ENCODE measurements at places on chromosomes 11 and 22.

- no peak for DNase-seq
Measured at GRCh38 chr11:114154271-114155047, 94.9 kb downstream of the ZBTB16 start.

DNA sequence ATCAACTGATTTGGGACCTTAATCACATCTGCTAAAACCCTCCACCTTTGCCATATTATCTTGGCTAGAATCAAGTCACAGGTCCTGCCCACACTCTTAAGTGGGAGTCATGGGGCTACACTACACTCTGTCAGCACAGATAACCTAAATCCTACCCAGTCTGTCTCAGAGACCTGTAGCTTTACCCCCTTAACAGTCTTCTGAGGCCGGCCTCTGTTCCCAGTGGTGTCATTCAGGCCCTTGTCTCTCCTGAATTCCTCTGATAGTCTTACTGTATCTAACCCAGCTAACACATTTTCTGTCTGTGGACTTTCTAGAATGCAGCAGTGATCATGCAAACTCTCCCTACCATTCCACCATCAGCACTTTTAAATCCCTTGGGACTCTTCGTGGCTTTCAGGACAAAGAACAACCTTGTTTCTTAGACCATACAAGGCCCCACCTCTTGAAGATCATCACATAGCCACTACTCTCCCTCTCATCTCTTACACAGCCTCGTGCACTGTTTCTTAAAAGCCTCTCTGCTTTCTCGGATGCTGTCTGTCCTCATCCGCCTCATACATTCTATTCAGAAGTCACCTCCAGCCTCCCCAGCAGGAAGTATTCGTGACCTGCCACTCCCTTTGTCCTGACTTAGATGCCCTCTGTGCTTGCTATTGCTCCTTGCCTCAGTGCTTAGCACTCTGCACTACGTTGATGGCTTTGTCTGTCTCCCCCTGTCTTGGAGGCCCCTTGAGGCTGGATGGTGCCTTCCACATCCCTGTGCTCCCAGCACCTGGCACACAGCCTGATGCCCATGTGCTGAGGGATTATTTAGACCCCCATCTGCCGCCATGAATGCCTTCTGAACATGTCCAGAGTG lies 57.9 kb downstream of the PANX1 start:
- no peak for DNase-seq

DNA sequence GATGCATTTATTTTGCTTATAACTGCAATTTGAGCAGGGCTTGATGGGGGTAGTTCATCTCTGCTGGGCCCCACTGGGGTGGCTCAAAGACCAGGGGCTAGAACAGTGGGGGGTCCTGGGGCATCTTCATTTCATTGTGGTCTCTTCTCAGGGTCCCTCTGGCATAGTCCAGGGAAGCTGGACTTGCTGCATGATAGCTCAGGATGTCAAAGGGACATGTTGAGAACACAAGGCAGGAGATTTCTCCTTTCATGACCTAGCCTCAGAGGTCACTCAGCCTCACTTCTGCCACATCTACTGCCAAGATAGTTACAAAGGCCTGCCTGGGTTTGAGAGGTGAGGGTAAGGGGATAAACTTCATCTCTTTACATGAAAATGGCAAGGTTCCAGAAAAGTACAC lies 89.5 kb downstream of the CWC15 start:
- no peak for DNase-seq

- DNase-seq = no peak
Measured at GRCh38 chr11:118175993-118176777, at the start of gene SCN2B. Gene SCN2B, minus strand, starts transcription at chr11:118176639. Its CDS starts 208 bp downstream, at chr11:118176431.

- DNase-seq = no peak
Measured at GRCh38 chr11:22670830-22671229, 4.4 kb downstream of the GAS2 start.

DNA sequence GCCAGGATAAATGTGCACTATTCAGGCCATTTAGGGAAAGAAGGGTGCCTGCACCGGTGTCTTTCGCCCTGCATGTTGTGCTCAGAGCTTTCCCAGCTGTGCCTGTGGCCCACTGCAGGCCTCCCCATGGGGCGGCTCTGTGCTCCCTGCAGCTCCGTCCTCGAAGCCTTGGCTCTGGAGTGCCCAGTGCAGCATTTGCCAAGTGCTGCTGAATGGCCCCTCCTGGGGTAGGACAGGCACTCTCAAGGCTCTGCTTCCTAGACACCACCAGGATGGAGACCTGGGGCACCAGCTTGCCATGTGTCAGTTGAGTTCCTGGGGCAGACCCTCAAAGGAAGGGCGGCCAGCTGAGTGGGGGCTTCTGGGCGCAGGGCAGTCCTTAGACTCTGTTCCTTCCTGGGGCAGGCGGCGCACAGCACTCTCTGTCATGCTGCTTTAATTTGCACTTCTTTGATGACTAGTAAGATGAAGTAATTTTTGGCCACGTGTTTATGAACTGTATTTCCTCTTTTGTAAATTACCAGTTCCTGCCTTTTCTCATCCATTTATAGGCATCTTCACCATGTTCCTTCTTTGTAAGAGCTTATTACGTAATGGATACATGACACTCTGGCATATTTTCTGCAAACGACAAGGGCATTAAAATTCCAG lies 32.1 kb upstream of the GNB1L start:
- peak; percentile 57 for DNase-seq

- no peak for DNase-seq
Measured at GRCh38 chr11:111573821-111574249, 28.4 kb upstream of the SIK2 start.

DNA sequence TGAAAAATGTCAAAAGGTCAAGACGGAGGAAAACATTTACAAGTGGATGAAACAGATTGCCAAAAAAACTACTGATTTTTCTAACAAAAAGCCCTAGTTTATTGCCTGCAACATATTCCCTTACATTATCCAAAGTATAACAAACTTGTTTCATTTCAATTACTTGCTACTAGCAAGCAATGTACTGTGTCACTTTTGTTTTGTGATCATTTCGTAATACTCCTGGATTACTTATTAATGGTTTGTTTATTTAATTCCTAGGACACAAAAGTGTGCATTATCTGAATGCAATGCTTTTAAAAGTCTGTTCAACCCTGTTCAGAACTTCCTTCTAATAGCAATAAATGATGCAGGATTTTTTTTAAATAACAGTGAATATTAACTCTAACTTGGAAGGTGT lies 50.9 kb downstream of the CCDC34 start:
- DNase-seq = no peak

DNA sequence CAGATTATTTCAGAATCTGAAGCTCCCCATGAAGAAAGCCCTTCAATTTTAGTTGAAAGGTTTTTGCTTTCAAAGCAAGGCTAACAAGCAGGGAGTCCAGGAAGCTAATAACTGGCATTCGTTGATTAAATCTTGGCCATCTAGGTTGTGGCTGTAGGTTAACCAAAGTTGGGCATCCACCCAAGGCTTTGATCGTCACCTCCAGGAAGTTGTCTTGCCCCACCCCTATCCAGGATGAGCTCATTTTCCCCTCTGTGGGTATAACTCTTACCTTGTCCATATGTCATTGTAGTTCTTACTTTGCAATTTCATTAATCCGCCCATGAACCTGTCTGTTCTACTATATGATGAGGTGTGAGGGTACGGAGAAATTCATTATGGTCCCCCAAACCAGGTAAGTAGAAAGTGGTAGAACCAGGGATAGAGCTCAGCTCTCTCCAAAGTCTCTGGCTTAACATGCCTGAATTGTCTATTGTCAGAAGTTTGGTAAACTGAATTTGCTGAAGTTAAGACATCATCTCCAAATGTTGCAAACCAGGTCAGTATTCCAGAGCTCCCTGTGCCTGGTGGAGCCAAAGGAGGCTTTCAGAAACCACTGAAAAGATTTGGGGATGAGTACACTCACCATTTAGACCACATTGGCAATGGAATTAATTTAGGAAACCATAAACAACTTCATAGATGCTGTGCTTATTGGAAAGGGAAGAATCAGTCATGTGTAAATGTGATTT lies 97.1 kb downstream of the CD44 start:
- DNase-seq = peak; percentile 84

DNA sequence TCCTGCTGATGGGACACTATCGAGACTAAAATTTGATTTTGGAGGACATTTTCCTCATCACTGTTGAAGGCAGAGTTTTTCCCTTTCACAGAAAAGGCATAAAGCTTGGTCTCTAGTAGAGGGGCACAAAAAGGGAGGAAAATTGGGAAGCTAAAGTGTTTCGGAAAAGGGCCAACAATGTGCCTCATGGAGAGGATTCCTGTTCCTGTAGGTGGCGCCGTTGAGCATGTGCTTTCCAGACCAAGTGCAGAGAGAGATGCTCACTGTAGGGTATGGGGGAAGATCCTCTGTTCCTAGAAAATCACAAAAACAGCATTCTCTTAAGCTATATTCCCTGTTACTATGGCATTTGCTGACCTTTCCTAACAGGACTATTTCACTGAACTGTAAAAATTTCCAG lies 18.4 kb upstream of the OR4C5 start:
- peak; percentile 14 for DNase-seq

GRCh38 chr11:29786092-29786491 lies 230.7 kb downstream of the KCNA4 start:
- no peak for DNase-seq

DNA sequence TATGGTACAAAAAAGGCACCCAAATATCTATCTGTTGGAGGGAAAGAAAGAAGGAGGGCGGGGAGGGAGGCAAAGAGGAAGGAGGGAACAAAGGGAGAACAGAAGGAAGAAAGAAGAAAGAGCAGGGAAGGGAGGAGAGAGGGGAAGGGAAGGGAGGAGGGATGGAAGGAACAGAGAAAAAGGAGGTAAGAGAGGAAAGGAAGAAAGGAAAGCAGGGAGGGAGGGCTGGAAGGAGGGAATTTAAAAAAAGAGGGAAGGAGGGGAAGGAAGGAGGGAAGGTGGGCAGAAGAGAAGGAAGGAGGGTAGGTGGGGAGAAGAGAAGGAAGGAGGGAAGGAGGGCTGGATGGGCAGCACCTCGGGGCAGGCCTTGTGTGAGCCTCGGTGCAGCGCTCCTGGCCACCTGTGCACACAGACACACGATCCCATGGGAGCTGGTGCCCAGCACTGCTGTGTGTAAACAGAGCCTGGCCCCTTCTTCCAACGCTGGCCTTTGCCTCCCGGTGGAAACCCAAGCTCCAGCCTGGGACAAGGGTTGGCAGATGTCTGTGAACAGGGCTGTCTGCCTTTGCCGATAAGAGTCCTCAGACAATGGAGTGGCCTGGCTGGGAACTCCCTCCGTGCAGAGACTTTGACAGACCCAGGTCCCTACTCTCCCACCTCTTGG lies 23.2 kb downstream of the SMIM38 start:
- no peak for DNase-seq

DNA sequence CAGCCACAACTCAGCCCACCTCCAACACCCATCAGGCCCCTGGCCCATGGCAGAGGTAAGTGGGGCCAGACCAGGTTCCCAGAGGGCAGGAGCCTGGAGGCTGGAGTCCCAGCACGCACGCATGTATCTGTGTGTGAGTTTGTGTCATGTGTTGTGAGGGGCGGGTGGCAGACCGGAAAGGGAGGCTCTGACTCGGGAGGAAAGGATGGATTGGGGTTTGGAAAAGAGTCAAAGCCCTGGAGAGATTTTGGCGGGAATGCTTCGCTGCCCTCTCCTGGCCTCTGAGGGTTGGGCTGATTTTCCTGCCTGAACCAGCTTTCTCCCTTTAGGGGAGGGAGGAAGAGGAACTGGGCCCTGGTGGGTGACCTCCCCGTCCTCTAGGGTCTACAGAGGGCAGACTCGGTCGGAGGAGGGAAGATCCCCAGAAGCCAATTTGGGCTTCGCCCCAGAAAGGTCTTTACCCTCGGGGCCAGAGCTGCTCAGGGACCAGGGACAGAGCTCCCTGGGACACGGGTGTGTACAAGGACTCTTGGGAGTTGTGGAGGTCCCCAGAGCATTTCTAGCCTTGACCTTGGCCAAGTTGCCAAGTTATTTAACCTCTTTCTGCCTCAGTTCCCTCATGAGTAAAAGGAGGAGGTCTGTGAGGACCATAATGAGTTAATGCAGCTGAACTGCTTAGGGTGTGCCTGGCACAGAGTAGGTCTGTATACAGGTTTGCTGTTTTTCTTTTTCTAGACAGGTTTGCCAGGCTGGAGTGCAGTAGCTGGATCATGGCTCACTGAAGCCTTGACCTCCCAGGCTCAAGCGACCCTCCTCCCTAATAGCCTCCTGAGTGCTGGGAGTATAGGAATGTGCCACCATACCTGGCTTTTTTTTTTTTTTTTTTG lies 6.9 kb downstream of the C11orf68 start:
- DNase-seq = no peak

DNA sequence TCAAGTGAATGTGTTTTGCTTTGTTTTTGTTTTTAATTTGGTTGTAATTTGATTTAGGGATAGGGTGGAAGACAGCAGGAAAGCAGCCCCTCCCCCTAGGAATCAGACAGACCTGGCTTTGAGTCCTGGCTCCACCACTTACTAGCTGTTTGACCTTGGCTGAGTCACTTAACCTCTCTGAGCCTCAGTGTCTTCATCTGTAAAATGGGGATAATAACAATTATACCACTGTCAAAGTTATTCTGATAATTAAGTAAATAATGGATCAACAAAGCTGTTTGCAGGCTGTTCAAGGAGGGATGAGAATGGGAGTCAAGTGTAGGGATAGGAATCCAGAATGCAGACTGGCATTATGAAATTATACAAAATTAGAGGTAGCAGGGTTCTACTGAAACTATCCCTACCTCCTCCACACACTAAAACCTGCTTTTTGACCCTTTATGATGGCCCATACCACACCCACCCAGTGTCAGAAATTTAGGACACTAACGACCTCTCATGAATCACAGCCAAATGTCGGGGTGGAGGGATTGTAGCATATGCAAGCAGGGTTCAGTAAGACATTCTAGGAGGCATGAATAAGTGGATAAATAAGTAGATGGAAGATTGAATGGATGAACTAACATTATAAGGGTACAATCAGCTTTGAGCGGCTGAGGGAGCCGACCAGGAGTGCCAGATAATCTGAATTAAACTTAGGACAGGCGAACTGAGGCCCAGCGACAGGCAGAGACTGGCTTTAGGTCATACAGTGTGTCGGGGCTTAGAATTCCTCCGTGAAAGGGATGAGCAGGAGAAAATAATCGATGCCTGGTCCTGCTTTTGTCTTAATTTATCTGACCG lies 974 bp downstream of the ANAPC15 start:
- DNase-seq = no peak

DNA sequence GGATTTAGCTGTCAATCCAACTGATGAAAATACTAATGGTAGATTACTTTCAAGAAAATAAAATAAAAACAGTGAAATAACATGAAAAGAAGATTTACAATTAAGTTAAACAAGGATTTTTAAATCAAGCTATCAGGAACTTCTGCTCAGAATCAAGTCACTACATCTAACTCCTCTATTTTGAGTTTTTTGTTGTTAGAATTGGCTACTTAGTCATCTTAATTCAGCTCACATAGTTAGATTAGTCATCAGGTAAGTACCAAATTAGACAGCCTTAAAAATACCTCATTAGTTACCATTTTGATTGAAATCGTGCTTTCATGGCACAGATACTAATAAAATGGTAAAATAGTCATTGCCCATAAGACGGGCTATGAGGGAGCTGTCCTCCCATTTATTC lies 35.8 kb downstream of the BTG4 start:
- DNase-seq = no peak

All from activated CD8-positive, alpha-beta T cell treated with anti-CD3 and anti-CD28 coated beads for 36 hours (primary cell).